NCI-H2171 treated with DMSO at 0.1 percent for 48 hours (cell line): ENCODE measurements at places on chromosomes 1 and 21.

- DNase-seq = no peak
Measured at GRCh38 chr1:38657207-38657840, 202.2 kb downstream of the RRAGC start.

- no peak for DNase-seq
Measured at GRCh38 chr1:121444096-121444495, 259.3 kb downstream of the SRGAP2C start.

DNA sequence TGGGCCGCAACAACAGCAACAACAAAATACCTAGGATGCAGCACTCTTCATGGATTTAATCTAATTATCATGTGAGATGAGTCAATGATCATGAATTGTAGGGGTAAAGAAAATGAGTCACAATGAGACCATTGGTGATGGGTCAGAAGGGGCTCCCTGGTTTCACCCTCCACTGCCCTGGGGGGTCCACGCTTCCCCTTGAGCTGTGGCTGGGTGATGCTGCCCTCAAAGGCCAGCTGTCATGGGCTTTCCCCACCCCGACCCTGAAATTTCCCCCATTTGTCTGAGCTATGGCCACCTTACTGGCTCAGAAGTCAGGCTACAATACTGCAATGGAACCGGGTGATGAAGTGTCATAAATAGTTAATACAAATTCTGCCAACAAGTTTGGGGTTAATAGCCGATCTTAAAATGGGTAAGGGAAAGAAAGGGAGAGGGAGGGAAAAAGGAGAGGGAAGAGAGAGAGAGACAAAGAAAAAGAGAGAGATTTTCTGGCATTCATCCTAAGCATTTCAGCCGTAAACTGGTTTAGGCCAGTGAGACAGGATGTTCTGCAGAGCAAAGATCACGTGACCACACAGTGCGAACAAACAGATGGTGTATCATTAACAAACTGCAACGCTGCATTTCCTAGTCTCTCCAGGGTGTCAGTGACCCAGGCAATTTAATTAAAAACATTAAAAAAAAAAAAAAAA is 143.4 kb upstream of the ERRFI1 start:
- peak; percentile 97 for DNase-seq

- no peak for DNase-seq
Measured at GRCh38 chr1:23216771-23217420, 406 bp downstream of the HTR1D start.

GRCh38 chr1:211623515-211623914 is 44.6 kb upstream of the SLC30A1 start:
- no peak for DNase-seq

GRCh38 chr1:150981805-150982712 is at the start of gene ANXA9:
TSS of gene ANXA9 (plus strand) at chr1:150982292. CDS start at chr1:150983106, 814 bp downstream.
- no peak for DNase-seq

DNA sequence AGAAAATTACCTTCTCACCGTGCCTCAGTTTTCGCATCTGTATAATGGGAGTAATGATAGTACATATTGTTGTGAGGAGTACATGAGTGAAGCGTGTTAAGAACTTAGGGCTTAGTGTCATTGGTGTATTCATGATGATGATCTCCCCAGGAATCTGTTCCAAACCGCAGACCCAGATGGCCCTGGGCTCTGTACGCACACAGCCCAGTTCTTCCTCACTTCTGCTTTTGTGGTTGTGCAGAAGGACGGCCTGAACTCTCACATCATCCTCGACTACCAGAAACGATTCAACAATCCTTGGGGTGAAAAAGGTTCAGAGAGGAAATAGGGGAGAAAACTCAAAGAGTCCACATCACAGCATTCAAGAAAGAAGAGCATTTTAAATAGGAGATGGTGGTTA is 323.0 kb downstream of the CAMTA1 start:
- no peak for DNase-seq

- DNase-seq = peak; percentile 99
Measured at GRCh38 chr1:33182401-33182841, 578 bp upstream of the TRIM62 start.

DNA sequence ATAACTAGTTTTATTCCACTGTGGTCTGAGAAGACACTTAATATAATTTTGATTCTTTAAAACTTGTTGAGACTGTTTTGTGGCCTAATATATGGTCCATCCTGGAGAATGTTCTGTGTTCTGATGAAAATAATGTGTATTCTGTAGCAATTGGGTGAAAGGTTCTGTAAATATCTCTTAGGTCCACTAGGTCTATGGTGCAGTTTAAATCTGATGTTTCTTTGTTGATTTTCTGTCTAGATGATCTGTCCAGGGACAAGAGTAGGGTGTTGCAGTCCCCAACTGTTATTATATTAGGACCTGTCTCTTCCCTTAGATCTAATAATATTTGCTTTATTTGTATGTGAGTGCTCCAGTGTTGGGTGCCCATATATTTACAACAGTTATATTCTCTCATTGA is 33.9 kb upstream of the PM20D1 start:
- DNase-seq = no peak

DNA sequence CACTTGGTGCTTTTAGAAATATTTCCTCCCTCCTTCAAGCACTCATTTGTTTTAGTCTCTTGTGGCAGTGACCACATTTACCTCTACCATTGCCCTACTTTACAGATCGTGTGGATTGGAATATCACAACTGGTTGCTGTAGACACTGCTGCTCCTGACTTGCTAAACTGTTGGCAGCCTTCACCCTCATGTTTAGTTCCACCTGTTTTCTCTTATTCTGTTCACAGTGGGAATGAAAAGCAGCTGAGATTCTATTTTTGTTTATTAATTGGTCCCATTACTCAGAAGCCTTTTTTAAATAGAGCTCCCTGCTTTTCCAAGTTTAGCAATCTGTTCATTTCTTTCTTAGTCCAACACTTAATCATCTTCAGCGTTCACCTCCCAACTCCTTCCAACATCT is 308.9 kb downstream of the RWDD3 start:
- DNase-seq = no peak

DNA sequence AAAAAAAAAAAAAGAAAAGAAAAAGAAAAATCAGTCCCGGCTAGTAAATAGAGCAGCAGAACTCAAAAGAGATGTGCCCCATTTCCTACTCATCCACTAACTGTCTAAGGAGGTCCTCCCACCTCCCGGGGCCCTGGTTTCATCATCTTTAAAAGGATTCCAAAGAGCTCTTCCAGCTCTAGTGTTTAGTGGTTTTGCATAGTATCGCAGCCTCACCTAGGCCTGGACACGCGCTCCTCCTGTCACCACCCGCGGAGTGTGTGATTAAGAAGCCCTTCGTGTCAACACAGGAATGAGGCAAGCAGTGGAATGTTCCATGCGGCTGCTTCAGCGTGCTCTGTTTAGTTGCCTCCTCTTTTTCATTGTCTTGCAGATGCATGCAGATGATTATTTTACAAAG is 49.0 kb downstream of the LBR start:
- no peak for DNase-seq

DNA sequence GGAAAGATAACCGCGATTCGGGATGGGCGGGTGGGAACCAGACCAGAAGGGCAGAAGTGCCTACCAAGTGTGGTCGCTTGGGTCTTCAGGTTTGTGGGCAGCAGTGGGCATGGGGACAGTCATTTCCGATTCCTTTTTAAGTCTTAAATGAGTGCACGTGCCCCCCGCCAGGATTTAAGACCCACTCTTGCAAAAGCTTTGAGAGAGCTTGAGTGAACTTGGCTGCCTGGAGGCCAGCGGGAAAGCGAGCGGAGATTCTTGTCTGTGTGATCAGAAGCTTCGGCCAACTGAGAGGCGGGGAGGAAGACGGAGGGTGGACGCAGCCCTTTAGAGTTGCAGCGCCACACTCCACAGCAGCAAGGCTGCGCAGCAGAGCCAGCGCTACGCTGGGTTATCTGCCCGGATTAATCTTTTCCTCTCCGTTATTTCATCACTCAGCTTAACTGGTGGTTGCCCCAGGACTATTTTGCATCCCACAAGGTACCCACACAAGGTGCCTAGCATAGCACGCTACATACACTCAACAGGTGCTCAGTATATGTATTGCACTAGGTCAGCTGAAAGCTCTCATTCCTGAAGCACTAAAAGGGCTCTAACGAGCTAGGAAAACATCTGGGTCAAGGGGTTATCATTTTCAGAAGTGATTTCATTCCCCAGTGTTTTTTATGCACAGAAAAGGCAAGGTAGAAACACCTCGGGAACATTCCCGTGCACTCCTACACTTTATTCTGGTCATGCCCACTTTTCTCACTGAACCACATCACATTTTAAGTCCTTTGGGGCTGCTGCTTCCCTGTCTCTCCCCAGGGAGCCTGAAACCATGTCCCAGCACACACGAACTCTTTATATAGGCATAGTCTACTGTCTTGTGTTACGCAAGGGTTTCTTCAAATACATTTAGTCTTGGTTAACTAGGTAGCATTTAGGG is 1.5 kb upstream of the BATF3 start:
- no peak for DNase-seq

DNA sequence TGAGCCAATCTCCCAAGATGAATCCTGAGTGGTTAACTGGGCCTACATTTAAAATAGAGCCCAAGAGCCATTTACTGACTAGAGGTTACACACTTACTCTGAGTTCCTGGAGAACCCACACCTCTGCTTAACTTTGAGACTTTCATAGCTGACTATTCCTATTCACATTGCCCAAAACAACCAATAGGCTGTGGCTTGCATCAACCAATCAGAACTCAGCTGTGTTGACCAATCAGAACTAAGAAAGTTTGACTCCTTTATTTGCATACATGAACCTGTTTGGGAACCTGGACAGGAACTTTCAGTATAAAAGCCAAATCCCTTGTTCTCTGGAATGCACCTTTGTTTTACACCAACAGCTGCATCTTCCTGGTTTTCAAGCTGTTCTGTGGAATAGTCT is 9.5 kb downstream of the ZSWIM5 start:
- no peak for DNase-seq

DNA sequence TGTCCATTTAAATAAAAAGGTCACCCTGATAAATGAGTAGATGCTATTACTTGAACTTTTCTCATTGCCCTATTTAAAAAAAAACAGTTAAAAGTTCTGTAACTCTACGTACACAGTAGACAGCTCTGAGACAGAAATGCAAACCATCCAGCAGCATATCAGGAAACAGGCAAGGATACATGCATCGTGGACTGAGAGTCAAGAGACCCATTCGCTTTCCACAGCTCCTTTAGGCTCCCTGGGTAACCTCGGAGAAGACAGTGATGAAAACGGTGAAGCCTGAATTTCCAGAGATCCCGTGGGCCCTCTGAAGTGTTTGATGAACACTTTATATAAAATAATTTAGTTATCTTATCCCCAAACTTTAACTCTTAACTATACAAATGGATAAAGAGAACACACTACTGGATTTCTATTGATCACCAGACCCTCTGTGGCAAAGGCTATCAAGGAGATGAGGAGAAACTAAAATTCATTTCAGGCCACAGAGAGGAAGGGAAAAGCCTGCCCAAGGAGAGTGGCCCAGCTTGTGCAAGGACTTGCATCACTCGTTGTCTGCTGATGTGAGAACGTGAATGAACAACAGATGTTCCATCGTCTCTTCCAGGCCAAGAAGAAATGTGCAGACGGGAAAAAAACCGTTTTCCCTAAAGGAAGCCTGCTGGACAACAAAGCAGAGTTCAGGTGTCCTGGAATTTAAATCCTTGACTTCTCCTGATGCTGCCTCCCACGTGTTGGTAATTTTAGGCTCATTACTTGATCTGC is 131.0 kb downstream of the TGFBR3 start:
- no peak for DNase-seq

- DNase-seq = no peak
Measured at GRCh38 chr21:44892536-44893277, 19.2 kb upstream of the PTTG1IP start.

DNA sequence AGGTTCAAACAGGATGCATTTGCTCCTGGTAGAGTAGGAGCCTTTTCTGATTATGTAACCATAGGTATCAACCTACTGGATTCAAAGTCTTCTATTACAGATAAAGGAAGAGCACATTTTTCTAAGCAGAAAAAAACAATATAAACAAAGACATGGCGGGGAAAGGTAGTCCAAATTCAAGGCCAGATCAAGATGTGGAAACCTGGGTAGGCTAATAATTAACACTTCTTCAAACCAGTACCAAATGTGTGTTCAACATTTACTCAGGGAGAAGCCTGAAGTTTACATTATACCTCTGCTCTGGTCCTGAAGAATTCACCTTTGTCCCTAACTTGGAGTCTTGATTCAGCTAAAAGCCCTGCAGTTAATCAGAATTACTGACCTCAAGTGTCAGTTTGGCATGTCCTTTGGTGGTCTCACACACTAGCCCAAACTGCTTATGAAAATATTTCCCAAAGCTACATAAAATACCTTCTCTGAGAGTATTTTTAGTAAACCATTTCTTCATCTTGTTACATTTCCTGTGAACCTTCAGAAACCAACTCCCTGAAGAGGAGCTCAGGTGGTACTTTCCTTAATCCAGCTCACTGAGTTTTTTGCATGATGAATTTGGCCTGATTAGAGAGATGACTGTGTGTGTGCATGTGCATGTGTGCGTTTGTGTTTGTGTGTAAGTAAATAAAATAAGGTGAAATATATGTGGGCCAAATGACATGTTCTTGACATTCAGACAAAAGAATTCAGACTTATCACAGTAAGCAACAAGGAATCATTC is 70.2 kb downstream of the TOR3A start:
- no peak for DNase-seq

DNA sequence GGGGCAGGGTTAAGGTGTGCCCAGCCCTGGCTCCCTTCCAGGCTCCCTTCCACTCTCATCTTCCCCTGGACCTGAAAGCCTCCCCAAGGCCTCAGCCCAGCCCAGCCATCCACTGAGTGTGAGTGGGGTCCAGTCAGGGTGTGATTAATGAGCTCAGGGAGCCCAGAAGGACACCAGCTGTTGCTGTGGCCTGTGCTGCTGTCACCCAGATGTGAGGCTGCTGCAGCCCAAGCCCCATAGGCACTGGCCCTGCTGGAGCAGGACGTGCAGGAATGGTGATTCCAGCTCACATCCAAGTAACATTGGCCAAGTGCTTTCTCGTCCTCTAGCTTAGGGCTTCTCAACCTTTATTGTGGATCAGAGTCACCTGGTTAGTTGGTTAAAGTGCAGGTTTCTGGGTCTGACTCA is 77.6 kb downstream of the EPHB2 start:
- no peak for DNase-seq

GRCh38 chr21:37263827-37264600 is 3.1 kb downstream of the VPS26C start:
- no peak for DNase-seq

GRCh38 chr1:209870151-209870831 is 42.5 kb downstream of the UTP25 start:
- no peak for DNase-seq

- DNase-seq = peak; percentile 79
Measured at GRCh38 chr1:212167098-212167497, 118.1 kb upstream of the PPP2R5A start.

GRCh38 chr1:199780948-199781670 is 246.4 kb upstream of the NR5A2 start:
- DNase-seq = no peak
